ENCODE measurements at places on chromosomes 2 and 18.

- no peak for DNase-seq
Observed at GRCh38 chr2:11376071-11376470, 31.6 kb upstream of the ROCK2 start.

GRCh38 chr2:74198023-74198460 lies 373 bp upstream of the MTHFD2 start:
- DNase-seq = no peak

GRCh38 chr2:164275659-164276058 lies 345.6 kb downstream of the GRB14 start:
- DNase-seq = no peak

- no peak for DNase-seq
Observed at GRCh38 chr2:32222966-32223365, 41.7 kb downstream of the NLRC4 start.

DNA sequence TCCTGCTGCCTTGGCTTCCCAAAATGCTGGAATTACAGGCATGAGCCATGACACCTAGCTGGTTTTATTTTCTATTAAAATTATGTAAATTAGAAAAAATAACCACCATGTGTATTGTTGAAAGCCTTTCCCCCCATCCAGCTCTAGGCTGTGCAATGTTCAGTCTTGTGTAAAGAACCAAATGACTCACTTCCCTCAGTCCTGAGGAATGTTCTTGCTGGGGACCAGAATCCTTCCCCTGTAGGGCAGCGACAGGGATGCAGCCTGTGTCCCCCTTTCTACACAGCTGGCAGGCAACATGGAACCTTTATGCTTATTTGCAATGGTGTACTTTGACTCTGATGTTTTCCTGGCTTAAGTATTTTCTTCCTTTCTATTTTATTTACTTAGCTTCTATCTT lies 29.4 kb downstream of the AOX1 start:
- no peak for DNase-seq

- no peak for DNase-seq
Observed at GRCh38 chr18:36152781-36153180, 23.1 kb downstream of the ELP2 start.

GRCh38 chr2:88738271-88738670 lies 46.8 kb downstream of the RPIA start:
- no peak for DNase-seq

DNA sequence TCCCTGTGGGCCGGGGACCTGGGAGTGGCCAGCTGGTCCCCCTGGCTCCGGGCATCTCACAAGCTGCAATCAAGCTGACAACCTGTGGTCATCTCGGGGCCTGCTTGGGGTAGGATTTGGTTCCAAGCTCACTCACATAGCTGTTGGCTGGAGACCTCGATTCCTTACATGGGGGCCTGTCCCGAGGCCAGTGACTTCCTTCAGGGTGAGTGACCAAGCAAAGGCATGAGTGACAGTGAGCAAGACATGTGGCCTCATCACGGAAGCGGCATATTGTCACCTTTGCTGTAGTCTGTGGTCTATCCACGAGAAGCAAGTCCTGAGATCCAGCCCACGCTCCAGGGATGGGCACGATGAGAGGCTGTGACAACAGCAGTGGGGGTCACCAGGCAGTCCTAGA lies 131.4 kb upstream of the ID2 start:
- no peak for DNase-seq

- DNase-seq = no peak
Observed at GRCh38 chr18:75533209-75533608, 105.7 kb upstream of the SMIM21 start.

DNA sequence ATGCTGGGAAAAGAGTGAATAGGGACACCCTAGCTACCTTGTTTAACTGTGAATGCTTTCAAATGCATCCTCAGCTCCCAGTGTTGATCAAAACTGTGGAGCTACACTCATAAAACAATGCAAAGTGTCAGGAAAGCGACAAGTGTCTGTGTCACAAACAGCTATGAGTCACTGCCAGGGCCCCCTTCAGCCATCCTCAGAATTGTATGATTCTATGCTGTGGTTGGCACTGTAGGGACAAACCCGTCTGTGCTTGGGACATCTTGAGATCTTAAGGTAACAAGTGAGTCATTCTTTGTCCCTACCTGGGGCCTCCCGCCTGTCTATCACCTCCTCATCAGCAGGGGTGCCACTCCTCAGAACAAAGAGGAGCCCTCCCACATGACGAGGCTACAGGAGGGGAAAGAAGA lies 42.4 kb downstream of the KLF7 start:
- no peak for DNase-seq

DNA sequence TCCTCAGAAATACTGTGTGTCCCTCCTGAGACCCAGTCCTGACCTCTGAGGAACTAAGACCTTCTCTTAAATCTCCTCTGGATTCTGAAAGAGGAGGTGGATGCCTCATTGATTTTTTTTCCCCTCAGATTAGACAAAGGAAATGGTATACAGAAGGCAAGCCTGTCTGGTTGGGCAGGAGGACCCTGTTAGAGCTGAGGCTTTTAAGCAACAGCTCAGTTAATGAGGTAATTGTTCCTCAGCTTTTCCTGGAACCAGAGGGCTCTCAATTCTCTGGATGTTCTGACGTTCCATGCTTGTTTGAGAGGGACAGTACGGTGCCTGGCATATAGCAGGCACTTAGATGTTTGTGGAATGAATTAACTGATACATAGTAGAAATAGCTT lies 61.7 kb upstream of the MCFD2 start:
- no peak for DNase-seq

GRCh38 chr2:42021464-42021863 lies 26.4 kb upstream of the PKDCC start:
- no peak for DNase-seq

DNA sequence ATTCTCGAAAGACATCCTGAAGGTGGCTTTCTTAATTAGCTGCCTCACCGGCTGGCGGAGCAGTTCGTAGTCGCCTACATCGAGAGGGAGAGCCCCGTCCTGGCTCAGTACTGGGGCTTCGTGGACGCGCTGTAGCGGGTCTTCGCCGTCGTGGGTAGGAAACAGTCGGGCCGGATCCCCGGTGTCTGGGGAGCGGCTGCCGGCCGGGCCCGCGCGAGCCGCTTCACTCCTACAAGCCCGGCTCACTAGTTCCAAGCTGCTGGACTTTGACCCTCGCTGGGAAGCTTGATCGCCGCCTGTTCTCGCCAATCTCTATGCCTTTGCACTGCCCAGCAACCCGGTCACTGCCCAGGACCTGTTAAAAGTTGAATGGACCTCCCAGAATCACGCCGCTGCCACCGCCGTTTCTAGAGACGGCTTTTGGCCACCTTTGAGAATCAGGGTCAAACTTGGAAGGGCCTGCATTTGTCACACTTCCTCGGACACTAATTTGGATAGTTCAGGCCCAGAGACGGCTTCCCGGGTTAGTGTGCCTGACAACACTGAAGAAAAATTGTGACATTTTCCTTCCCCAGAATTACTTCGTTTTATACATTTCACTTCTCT lies 41.4 kb upstream of the AKAIN1 start:
- peak; percentile 25 for DNase-seq

- DNase-seq = no peak
Observed at GRCh38 chr2:116917196-116917595, 897.3 kb upstream of the DDX18 start.

- no peak for DNase-seq
Observed at GRCh38 chr18:11316546-11316945, 167.2 kb upstream of the PIEZO2 start.

DNA sequence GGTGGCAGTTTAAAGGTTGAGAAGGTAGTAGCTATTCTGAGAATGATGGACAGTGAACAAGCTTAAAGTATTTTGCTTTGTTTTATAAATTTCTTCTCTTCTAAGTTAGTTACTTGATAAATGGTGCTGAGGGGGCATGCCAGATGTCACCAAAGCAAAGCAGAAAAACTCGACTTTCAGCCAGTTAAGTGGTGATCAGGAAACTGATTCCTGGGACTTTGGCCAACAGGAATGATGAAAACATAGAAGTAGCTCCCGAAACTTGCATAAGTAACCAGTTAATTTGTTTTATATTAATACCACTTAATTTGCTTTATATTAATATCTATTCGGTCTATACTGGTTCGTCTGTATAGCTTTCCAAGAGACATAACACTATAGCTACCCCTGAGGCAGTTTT lies 82.6 kb downstream of the FANCL start:
- no peak for DNase-seq

- no peak for DNase-seq
Observed at GRCh38 chr18:27363872-27364271, 178.8 kb upstream of the CHST9 start.

DNA sequence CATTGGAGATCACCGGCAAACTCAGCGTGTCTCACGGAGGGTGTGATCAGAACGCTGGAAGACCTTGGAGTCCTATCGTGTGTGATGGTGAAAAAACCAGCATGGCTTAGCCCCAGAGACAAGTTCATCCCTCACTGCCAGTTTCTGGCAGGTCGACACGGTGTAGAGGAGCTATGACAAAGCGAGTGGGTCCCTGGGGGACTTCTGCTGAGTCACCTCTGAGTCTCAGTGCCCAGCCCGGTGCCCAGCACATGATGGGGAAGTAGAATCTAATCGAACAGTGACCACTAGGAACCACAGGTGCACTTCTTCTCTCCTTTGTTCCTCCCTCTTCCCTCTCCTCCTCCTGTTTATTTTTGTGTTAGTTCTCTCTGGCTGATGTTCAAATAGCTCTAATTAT lies 45.9 kb upstream of the KCNF1 start:
- DNase-seq = no peak

- no peak for DNase-seq
Observed at GRCh38 chr2:1517786-1518185, 104.5 kb downstream of the TPO start.

- no peak for DNase-seq
Observed at GRCh38 chr2:192551760-192552159, 357.0 kb upstream of the TMEFF2 start.

DNA sequence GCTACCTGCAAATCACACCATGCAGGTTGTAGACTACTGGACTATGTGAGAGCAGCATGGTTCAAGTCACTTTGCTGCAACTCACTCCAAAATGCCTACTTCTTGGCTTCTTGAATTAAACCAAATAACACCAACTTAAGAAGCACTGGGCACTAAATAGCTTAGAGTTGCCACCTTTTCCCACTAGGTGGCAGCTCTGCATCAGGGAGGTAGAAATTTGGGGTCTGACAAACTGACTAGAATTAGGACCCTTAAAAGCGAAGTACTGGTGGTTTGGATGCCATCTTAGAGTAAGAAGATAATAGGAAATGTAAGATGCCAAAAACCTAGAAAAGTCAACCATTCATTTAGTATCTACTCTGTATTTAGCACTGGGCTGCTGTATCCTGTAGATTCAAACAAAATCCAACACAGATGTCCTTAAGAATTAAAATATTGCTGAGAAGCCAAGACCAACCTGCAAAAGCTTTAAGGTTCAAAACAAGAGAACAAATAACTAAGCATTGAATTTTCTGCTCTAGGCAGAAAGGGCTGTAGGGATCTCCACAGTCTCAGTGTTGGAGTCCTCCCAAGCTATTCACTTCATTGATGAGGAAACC lies 65.5 kb downstream of the CCBE1 start:
- DNase-seq = no peak

DNA sequence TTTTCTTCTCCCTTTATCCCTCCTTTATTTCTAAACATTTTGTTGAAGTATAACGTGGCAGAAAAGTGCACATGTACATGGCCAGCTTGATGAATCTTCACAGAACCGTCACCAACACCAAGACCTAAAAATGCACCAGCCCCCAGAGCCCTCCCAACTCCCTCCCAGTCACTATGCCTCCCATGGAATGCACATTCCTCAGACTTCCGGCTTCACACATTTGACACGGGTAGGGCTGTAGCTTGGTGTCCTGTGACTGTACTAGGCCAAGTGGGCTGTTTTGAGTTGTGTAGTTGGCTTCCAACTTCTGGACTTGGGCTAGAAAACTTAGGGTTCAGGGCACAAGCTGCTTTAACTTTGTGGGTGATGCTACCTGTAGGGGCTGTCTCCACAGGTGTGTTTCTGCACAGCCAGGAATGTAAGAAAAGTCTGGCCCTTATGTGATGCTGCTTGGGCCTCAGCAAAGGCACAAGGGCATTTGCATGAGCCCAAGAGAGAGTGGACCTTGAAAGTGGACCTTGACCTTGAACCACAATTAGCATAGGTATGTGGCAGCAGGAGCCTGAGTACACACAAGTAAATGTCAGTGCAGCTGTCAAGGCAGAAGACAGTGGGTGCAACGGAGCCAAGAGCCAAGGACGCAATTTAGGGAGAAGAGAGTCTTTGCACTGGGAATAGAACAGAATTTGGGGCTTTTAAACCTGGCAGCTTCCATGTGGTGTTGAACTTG lies 78.4 kb downstream of the SEPTIN10 start:
- DNase-seq = no peak

GRCh38 chr18:3457261-3457724 lies 7.3 kb downstream of the TGIF1 start:
- DNase-seq = no peak

GRCh38 chr2:51013079-51013932 lies 18.6 kb downstream of the NRXN1 start:
- no peak for DNase-seq

DNA sequence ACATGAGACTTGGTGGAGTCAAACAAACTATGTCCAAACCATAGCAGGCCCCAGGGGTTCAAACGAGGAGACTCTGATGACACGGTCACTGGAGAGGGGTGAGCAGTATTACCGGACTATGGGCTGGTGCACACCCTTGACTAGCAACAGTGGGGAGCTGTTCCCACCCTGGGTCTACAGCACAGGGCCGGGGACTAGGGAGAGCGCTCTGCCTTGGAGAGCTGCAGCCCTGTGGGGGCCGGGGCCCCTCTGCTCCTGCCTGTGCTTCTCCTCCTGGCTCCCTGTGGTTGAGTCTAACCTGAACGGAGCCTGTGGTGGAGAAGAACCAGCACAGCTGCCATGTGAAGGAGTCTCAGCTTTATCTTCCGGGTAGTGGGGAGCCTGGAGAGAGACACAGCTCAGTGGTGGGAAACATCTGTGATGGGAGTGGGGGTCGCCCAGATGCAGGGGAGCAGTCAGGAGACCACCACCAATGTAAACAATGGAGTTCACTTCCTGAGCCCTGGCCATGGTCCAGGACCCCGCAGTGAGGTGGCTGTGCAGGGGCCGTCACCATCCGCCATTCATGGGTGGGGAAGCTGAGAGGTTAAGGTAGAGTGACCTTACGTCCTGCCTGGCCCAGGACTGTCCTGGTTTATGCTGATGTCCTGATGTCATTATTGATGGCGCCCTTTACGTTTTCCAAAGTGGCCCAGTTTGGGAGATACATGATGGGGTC lies 195.7 kb upstream of the TWIST2 start:
- DNase-seq = no peak

- DNase-seq = no peak
Observed at GRCh38 chr2:241213041-241213440, 24.6 kb downstream of the ANO7 start.

GRCh38 chr2:8819194-8819593 lies 18.2 kb downstream of the KIDINS220 start:
- DNase-seq = no peak

Measured in left renal cortex interstitium (tissue), 4 donors.